ENCODE measurements at places on chromosomes 2 and 18.
A peak's percentile ranks its signal among the peaks of the same experiment; 100 is the strongest.

DNA sequence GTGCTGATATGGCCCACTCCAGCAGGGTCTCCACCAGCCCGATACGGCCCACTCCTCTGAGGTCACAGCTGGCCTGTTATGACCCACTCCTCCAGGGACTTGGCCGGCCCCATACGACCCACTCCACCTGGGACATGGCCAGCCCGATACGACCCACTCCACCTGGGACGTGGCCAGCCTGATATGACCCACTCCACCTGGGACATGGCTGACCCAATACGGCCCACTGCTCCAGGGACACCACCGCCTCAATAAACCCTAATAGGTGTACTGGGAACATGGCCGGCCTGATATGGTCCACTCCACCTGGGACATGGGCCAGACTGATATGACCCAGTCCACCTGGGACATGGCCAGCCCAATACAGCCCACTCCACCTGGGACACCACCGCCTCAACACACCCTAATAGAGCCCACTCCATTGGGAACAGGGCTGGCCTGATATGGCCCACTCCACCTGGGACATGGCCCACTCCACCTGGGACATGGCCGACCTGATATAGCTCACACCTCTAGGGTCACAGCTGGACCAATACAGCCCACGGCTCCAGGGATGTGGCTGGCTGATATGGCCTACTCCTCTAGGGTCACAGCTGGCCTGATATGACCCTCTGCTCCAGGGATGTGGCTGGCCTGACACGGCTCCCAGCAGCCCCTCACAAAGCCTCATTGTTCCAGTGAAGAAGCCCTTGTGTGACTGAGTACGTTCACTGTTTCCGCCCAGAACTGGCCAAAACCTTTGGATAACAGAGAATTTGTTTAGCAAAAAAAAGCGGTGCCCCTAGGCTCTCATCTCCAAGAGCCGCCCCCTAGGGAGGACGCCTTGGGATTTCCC lies 245.6 kb downstream of the HDAC4 start:
- DNase-seq, result no peak

GRCh38 chr2:19536136-19536535 lies 177.7 kb upstream of the OSR1 start:
- DNase-seq, result no peak

GRCh38 chr2:176834226-176834625 lies 378.4 kb upstream of the HNRNPA3 start:
- DNase-seq, result no peak

DNA sequence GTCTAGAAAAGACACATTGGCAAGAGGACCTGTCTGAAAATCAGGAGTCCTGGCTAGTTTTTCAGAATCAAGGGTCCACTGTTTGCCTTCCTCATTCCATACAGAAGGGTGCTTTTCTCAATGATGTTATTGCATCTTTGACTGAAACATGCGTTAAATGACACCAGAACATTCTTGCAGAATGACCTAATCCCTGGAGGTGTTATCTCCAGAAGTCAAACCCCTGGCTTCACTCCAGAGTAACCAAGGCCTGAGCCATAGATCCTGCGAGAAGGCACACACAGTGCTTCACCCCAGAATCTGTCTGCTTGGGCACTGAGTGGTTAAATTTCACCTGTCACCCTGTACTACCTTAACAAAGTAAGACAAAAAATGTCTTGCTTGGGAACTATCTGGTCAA lies 1055.2 kb upstream of the FANCL start:
- no peak for DNase-seq

GRCh38 chr2:58427572-58428095 lies 186.5 kb upstream of the FANCL start:
- DNase-seq, result peak; percentile 47

DNA sequence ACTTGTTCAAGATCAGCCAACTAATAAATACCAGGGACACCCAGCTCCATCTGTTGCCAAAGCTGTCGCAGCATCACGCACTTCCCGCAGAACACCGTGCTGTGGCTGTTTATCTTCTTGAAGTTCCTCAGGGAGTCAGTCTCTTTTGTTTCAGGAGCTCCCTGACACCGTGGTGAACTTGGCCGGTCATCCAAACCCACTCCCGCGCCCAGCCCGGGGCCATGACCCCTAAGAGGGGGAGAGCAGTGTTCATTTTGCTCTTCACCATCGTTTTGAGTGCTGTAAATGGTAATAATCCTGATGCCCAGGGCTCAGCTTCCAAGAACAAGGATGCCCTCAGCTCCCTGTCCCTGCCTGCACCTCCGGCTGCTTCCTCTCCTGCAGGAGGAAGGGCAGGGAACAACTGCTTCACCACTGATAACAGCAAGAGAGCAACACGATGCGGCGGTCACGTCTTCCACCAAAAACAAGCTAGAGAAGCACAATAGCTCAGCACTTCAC lies 131.4 kb downstream of the SEPTIN10 start:
- no peak for DNase-seq

DNA sequence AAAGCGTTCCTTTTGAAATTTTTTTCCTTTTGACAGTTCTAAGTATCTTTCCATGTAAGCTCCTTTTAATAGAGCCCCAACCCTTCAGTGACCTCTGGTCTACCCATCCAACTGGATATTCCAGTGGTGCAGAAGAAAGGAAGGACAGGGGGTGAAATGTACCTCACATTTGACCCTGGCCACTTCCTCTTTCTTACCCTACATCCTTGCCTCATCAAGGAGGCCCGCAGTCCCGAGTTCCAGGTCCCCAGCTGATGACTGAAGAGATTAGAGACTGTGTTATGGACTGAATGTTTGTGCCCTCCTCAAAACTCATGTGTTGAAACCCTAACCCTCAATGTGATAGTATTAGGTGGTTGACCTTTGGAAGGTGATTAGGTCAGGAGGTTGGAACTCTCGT lies 158.1 kb downstream of the RBM43 start:
- no peak for DNase-seq

- DNase-seq, result peak; percentile 45
Observed at GRCh38 chr2:46985512-46985911, 69.9 kb upstream of the MCFD2 start.

GRCh38 chr18:50955253-50955652 lies 12.6 kb upstream of the ELAC1 start:
- no peak for DNase-seq

DNA sequence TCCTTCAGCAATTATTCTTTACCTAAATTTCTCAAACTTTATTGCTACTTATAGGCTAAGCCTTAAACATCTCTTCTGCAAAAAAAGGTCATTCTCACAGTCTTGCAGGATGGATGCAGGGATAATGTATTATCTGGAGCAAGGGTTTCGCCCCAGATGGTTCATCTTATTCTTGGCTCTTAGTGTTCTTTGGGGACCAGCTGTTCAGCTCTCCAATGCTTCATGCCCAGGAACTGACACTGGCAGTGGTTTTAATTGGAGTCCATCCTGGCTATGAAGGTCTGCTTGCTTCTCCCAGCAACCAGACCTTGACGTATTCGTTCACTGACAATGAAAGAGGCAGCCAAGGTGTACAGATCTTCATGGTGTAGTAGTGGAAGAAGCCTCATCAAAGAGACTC lies 331.9 kb downstream of the SLC8A1 start:
- DNase-seq, result no peak

- no peak for DNase-seq
Observed at GRCh38 chr2:152565884-152566727, 151.2 kb downstream of the PRPF40A start.

DNA sequence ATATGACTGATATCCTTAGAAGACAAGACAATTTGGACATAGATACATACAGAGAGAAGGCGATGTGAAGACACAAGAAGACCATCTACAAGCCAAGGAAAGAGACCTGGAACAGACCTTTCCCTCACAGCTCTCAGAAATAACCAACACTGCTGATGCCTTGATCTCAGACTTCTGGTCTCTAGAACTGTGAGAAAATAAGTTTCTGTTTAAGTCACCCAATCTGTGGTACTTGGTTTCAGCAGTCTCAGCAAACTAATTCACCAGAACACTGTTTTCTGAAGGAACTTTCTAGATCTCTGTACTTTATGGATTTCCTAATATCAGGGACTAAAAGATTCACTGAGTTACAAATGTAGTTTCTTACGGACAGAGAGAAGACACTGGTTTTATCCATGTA lies 58.8 kb downstream of the NAB1 start:
- no peak for DNase-seq

GRCh38 chr2:64133828-64134227 lies 10.4 kb downstream of the PELI1 start:
- no peak for DNase-seq

DNA sequence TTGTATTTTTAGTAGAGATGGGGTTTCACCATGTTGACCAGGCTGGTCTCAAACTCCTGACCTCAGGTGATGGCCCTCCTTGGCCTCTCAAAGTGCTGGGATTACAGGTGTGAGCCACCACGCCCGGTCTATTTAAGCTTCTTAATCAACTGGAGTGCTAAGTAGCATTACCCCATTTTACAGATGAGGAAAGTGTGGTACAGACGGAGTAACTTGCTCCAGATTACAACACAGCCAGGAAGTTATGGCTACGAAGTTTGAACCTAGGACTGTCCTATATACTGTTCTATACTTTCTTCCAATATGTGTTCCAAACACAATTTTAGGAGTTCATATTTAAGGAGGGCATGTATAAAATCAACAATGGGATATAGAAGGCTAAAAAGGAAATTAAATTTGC lies 197.7 kb downstream of the TGIF1 start:
- DNase-seq, result no peak

- no peak for DNase-seq
Observed at GRCh38 chr2:159090514-159091201, 122.2 kb downstream of the TANC1 start.

- no peak for DNase-seq
Observed at GRCh38 chr2:233689501-233689900, 3.2 kb upstream of the UGT1A6 start.

DNA sequence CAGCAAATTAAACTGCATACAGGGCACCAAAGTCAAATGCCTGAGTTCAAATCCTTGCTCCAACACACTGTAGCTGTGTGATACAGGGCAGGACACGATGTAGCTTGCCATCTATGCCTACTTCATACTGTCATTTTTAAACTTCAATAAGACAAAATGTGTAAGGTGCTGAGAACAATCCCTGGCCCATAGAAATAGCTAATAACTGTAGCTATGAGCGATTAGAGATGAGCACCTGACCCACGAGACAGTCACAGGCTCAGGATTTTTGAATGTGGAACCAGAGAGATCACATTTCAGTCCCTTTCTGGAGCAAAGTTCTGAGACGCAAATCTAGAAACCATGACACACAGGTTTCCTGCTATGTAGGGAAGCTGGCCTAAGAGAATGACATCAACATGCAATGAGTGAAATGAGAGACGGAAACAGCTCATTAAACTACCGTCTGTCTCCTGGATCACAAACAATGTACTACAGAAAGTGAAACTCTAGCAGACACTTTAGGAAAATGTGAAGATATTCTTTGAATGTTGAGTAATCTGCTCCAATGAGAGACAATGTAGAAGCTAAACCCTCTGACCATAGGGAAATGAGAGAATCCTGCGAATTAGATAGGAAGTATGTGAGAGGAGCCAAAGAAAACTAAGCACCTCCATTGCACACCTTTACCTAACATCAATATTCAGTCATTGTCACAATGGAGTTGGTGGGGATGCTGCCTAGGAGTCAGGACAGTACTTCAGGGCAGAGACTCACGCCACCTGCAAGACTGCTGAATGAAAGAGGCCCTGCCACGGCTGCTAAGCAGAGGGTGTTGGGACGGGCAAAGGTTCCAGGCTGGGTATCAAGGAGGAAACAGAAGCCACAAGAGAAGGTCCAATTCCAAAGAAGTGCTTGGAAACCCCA lies 25.5 kb downstream of the B4GALT6 start:
- DNase-seq, result no peak

GRCh38 chr2:204650611-204651010 lies 105.3 kb downstream of the PARD3B start:
- no peak for DNase-seq

GRCh38 chr2:161956738-161957137 lies 117.3 kb downstream of the DPP4 start:
- no peak for DNase-seq

DNA sequence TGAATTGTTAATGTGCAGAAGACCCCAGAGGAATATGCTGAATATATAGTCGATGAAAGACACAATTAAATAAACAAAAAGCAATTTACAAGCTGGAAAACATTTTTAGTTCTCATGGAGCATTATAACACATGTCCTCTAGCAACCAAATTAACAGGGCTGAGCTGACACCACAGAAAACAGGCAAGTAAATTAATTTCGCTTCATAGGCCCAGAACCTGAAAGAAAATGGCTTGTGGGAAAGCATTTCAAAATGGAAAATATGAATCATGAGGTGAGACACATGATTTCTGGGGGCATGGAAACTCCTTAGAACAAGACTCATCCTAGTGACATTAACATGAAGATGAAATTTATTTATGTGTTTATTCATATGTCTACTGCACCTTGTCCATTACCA lies 25.0 kb upstream of the RNF152 start:
- no peak for DNase-seq

GRCh38 chr2:234025891-234026401 lies 24.6 kb upstream of the SPP2 start:
- no peak for DNase-seq

GRCh38 chr2:222806526-222807137 lies 54.2 kb upstream of the ACSL3 start:
- no peak for DNase-seq

DNA sequence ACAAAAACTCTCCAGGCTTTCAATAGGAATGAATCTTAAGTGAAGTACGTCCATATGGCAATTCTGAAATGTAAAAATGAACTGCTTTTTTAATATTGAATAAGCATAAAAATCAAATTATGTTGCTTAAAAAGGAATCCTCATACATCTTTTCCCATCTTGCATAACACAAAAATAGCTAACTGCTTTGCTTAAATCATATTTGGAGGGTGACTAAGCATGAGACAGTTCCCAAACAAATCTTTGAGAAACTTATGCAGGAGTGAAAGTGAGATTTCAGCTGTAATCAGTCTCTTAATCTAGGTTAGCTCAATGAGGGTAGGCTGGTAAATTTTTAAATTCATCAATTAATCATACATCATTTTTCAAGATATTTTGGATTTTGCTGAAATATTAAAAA lies 111.5 kb downstream of the MBD5 start:
- DNase-seq, result no peak

GRCh38 chr2:162127422-162127821 lies 24.6 kb downstream of the GCG start:
- DNase-seq, result no peak

GRCh38 chr2:34652636-34653035 lies 1053.5 kb upstream of the FAM98A start:
- no peak for DNase-seq

DNA sequence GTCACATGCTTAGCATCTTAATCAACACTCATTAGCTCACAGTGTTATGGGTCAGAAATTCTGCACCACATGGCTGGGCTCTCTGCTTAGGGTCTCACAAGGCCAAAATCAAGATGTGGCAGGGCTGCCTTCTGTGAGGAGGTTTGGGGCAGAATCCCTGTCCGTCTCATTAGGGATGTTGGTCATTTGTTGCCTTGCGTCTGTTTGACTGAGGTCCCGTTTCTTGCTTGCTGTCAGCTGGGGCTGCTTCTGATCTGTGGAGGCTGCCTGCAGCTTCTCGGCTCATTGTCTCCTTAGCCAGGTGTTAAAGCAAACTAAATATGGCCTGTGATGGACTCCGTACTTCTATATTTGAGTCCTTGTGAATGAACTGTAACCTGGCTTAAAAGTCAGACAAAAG lies 146.5 kb downstream of the NDUFA10 start:
- no peak for DNase-seq
